Osteoblast (primary cell): ENCODE measurements at places on chromosomes 5 and 9. TPM values are rescaled to one million over a fixed set of nuclear protein-coding genes. Genes with fewer than 3 reads are reported as not detected.

The ANP32B gene
- total RNA-seq, result 12.7 and 13.8 TPM in 2 replicates

The MARVELD2 gene
- 7.7 and 9.4 TPM in 2 replicates for total RNA-seq

The SPAAR gene
- 0.29 and 0.72 TPM in 2 replicates for total RNA-seq

The COL5A1 gene
- 571 and 801 TPM in 2 replicates for total RNA-seq

The NFIB gene
- total RNA-seq, result 21.0 and 26.2 TPM in 2 replicates

GRCh38 chr9:34994260-34994899 lies 4.8 kb downstream of the DNAJB5 start:
- DNase-seq, result peak; percentile 95

DNA sequence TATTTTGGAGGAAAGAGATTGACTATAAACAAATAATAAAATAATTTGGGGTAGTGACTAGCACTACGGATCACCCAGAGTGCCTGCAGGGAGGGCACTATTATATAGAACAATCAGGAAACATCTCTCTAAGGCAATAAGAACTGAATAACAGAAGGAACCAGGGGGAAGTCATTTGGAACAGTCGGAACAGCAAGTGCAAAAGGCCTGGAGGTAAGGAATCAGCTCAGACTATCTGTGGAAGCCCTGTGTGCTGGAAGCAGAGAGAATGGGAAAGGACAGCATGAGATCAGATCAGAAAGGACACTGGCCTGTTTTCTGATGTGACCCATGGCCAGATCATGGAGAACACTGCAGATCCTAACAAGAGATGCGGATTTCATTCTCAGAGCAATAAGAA lies 357.6 kb downstream of the EFNA5 start:
- no peak for DNase-seq

GRCh38 chr5:59789197-59789596 lies 104.3 kb downstream of the PDE4D start:
- no peak for DNase-seq

GRCh38 chr5:172315587-172316493 lies 32.3 kb upstream of the UBTD2 start:
- DNase-seq, result no peak

DNA sequence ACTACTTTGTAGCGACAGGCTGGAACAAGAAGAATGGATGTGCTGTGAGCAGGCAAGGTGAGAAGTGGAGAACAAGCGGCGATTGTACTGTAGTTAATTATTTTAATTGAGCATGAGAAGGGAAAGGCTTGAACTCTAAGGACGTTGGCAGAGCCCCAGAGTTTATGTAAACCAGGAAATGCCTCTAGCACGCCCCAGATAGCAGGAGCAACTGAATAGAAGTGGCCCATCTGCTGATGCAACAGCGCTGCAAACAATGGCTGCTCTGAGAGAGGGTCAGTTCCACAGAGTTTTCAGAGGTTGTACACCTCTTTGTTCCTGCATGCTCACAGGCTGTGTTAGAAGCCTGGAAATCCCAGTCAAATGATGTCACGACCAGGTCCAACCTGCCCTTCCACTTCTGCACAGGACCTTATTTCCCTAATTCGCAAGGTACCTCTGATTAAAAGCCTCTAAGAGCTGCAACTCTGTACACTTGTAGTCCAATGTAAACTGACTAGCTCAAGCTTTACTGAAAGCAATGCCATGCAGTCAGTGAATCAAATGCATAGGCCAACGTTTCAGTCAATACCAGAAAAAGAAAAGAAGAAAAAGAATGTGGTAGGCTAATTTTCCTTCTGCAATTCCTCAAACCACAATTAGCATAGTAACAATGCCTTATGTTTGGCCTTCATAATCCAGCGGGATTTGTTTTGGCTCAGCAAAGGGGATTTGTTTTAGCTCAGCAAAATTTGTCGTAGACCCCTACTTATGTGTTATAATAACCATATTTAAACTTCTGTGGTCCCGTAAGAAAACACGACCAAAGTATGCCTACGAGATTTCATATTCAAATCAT lies 119.6 kb upstream of the RETREG1 start:
- DNase-seq, result no peak

GRCh38 chr9:19828576-19829109 lies 39.8 kb upstream of the SLC24A2 start:
- DNase-seq, result peak; percentile 39

DNA sequence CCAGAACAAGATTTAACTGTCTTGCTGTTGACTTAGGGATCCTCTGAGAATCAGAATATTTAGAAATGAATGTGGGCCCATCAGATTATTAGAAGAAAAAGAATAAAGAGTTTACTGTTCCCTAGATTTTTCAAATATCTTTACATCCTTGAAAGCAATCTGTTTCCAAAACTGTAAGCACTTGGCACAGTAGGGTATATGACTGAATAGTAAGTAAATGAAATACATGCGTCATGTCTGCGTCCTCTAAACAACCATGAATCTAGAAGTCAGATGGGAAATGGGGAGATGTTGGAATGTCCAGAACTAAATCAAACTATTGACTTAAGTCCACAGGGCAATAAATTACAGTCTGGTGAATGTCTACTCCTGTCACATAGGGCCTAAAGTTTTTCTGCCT lies 26.1 kb downstream of the TTC23L start:
- DNase-seq, result no peak

GRCh38 chr5:122864842-122865241 lies 19.4 kb downstream of the SNX24 start:
- DNase-seq, result no peak

GRCh38 chr5:69238760-69239251 lies 4.1 kb downstream of the CDK7 start:
- DNase-seq, result peak; percentile 82

- DNase-seq, result no peak
Measured at GRCh38 chr5:57028161-57028560, 76.2 kb upstream of the MIER3 start.

DNA sequence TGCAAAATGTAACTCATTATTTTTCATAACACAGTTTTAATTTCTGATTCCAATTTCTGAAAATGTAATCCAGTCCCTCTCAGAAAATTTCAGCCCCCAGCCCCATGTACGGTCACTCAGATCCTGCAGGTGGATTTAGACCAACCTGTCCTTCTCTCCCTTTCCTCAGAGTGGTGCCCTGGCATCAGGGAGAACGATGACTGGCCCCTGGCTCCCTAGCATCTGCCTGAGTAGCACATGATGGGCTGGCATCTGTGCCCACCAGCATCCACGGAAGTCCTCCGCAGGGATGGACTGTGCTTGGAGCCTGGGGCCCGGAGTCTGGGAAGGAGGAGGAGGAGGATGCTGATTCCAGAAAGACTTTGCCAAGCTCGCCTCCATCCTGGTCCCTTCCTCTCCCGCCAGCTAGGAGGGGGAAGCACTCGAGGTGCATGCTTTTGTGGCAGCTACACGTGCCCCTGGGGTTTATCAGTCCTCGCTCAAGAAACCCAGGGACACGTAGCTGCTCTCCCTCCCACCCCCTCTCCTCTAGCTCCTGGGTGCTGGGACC lies 54.4 kb upstream of the RUFY1 start:
- DNase-seq, result peak; percentile 51

DNA sequence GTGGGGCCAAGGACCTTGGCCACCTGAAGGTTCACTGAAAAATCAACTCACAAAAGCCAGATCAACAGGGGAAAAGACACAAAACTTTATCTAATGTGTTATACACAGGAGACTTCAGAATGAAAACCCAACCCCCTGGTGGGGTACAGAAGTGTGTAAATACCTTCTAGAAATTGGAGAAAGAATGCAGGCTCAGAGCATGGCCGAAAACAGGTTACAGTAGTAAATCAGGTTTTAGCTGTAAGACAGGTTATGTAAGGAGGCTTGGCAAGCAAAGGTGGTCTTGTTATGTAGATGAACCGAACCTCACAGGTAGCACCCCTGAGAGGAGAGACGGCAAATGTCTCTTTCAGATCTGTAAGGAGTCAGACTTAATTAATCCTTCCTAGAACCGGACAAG lies 10.0 kb downstream of the CEMIP2 start:
- no peak for DNase-seq

- DNase-seq, result no peak
Measured at GRCh38 chr5:36070687-36071571, 4.2 kb upstream of the UGT3A2 start.

DNA sequence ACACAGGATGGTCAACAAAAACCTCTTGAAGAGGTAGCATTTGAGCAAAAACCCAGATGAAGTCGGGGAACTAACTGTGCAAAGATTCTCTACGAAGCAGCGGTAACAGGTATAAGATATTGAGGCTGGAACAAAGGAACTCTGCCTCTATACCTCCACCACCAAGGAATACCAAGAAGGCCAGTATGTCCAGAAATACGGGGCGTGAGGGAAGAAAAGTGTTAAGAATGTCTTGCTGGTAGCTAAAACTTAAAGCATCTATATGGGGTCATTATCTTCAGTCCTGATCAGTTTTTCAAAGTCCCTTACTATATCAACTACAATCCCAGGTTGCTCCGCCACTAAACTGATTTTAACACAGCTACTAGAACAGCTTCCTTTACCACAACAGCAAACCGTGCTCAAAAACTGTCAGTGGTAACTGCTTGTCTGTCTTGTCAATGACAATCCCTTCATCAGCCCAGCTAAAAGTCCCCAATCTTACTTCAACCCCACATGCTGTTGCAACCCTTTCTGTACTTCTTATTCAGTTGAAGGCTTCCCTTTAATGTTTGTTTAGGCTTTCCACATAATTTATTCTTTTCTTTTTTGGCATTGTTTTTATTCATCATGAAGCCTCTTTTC lies 9.4 kb downstream of the PAM start:
- no peak for DNase-seq

DNA sequence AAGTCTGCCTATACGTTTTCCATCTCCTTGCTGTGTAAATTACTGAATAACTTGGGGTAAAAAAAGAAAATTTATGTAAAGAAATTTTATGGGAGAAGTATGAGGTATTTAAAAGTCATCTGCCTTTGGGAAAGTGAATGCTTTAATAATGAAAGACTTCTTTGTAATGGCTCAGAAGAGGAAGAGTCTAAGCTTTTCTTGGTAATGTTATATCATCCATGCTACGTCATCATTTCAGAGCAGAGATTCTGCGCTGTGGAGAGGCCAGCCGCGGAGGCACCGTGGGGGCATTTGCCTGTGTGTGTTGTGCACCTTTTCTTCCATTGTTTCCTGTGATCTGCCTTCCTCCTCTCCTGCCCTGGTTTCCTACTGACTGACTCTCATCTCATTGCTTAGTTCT lies 78.2 kb downstream of the GOLM1 start:
- no peak for DNase-seq

DNA sequence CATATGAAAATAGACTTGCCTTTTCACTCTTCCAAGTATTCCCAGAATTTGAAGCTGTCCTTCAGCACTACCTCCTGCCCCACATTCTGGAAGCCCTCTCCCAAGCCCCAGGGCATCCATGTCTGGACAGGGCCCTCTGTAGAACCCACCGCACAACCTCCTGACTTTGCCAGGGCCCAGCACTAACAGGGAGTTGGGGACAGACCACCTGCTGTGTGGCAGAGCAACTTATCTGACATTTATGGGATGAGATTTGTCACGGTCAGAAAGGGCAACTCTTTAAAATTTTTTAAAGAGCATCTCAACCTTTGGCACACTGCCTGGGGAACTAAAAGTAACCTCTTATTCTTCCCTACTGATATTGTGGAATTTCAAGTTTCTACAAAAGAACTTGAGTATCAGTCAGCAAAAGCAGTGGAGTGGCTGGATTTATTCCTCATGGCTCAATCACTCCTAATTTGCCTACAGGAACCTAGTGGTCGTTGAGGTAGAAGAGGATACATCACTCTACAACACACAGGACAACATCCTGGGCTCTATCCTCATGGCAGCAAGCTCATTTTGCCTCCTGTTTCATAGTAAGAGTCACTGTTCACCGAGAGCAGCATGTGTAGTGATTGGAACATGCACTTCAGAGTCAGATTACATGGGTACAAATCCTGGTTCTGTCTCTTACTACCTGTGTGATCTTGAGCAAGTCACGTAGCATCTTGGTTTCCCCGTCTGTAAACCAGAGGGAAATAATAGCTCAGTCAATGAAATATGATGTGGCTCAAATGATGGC lies 285.3 kb downstream of the ENC1 start:
- no peak for DNase-seq

- peak; percentile 82 for DNase-seq
Measured at GRCh38 chr5:168244838-168245559, 46.4 kb upstream of the WWC1 start.

DNA sequence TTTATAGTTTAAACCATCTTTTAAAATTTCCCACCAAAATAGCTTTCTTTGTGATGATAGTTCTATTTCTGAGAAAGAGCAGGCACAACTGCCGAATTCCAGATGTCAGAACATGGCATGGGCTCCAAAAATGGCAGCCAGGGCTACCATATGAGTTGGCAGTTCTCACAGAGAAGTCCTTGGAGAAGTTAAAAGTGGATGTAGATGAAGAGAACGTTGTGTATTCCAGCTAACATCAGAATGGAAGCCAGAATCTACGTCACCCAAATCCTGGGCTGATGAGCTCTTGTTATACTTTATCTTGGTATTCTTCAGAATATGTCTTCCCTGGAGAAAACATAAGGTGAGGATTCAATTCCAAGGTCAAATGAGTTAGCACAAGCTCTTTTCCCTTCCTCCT lies 66.9 kb upstream of the BASP1 start:
- DNase-seq, result no peak

- DNase-seq, result no peak
Measured at GRCh38 chr5:167934551-167934971, 356.9 kb upstream of the WWC1 start.

- peak; percentile 46 for DNase-seq
Measured at GRCh38 chr9:70013598-70014196, 30.0 kb upstream of the MAMDC2 start.

DNA sequence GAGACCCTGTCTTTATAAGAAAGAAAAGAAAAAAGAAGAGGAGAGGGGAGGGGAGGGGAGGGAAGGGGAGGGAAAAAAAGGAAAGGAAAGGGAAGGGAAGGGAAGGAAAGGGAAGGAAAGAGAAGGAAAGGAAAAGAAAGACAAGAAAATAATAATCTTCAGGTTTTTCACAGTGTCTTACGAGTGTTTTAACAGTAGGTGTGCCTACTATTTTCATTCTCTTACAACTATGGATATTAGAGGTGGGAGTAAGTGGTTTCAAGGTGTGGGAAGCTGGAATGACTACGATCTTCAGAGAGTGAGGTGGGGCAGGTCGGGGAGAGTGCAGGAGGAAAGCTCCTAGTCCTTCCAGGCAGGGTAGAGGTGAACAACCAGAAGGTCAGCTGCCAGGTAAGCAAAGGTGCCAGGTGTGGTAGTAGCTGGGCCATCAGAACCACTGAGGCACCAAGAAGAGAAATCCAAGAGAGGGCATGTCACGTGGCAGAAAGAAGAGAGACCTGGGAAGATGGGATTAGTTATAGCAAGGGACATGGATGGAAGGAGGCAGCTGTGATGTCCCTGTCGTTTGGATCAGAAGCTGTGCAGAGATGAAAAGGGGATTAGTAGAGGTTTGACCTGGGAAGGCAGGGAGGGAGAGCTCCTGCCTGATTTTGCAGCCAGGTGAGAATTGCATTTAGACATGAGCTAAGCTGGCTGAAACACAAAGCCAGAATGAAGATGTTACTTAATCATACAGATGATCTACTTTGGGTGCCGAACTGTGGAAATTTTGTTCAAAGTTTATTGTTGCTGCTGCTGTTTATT lies 95.4 kb downstream of the OTULIN start:
- DNase-seq, result no peak

DNA sequence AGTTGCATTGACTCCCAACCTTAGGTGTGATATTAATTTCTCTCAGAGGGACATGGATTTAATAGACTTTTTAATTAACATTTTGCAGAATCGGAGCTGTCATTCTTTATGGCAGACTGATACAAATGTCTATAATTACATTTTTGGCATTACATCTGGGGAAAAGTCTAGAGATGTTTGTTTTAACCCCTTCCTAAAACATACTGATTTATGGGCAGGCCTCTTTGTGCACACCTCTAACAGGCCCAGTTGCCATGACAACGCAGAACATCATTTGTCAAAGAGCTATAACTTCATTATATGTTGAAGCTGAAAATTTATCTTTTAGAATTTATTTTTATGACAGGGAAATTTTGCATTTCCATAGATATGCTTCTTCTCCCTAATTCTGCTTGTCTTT lies 158.5 kb downstream of the NTRK2 start:
- DNase-seq, result no peak
